ENCODE measurements at places on chromosomes 5 and 9.

DNA sequence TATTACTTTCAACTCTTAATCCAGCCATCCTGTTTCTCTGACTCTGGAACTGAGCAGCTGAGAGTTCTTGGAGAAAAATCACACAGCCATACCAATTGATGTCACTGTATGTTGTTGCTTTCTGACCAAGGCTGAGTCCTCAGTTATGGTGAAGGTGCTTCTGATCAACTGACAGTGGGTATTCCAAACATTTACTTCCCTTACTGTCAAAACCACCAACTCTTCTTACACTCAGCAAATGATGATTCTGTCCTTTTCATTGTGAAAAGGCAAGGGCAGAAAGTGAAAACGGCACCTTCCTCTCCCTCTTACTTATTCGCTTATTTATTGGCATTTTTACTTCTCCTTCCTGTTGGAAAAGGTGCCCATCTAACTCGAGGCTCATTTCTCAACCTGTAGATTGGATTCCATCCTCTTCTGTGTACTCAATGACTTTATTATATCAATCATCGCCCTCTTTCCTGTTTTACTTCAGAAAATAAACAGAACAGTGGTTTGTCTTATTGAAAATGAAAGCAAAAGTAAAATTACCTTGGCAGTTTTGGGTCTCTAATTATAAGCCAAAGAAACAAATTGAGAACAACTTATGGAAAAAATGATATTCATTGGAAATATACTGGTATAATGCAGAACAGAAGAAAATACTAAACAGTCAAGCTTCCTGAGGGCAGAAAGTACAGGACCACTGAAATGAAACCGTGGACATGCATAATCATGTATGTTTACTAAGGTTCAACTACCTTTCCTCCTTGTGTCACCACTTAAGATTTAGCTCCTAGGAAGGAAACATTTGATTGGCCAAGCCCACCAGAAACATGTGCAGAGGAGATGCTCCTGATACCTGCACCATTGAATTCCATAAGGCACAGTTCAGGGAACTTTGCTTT lies 104.5 kb upstream of the CHD1 start:
- DNase-seq, result no peak

DNA sequence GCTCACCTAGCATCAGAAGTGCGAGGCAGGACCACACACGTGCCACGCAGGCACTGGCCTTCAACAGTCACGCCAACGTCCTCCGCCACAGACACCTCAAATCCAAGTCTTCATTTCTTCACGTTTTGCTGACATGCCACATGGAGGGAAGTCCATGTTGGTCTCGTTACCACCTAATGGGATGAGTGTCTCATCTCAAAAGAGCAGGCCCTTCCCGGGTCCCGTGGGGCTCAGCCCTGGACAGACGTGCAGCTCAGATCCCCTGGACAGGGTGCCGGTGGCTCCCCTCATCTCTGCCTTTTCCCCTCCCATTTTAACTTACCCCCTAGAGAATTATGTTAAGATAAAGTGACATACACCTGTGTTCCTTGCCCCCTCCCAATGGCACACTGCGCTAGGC lies 76.8 kb downstream of the MRPL36 start:
- no peak for DNase-seq

GRCh38 chr5:145378226-145378625 lies 456.9 kb downstream of the PRELID2 start:
- DNase-seq, result no peak

GRCh38 chr9:68780380-68780712 lies 75.3 kb downstream of the PIP5K1B start:
- no peak for DNase-seq

DNA sequence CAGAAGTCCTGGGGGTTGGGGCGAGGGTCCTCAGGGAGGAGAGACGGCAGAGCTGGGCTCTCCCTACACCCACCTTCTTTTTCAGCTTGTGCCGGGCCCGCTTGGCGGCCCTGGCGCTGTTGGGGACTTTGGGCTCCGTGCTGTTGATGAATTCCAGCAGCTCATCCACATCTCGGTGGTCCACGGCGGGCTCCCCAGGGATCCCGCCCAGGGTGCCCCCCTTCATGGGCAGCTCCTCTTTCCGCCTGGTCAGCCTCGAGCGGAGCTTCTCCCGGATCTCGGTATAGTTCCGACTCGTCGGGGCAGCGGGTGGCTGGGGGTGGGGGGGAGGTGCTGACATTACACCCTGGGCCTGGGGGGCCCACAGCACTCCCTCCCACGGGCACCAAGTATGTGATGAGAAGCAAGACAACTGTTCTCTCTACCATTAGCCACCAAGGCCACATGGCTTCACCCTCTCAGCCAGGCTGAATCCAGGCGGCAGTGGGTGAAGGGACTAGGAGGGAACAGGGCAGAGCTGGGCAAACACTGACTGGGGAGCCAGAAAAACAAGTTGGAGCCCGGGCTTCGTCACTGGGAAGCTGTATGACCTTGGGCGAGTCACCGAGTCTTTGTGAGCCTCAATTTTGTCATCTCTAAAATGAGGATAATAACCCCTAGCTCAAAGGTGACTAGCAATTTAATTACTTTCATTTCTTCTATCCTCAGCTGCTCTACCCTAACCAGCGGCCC lies 14.6 kb upstream of the DDX41 start:
- DNase-seq, result no peak

- no peak for DNase-seq
Measured at GRCh38 chr9:124761710-124762109, 9.4 kb downstream of the NR6A1 start.

- no peak for DNase-seq
Measured at GRCh38 chr9:68507130-68507805, 33.4 kb downstream of the TMEM252 start.

GRCh38 chr5:96595300-96596090 lies 66.7 kb upstream of the CAST start:
- no peak for DNase-seq

GRCh38 chr5:135857630-135858311 lies 23.3 kb downstream of the SLC25A48 start:
- no peak for DNase-seq

DNA sequence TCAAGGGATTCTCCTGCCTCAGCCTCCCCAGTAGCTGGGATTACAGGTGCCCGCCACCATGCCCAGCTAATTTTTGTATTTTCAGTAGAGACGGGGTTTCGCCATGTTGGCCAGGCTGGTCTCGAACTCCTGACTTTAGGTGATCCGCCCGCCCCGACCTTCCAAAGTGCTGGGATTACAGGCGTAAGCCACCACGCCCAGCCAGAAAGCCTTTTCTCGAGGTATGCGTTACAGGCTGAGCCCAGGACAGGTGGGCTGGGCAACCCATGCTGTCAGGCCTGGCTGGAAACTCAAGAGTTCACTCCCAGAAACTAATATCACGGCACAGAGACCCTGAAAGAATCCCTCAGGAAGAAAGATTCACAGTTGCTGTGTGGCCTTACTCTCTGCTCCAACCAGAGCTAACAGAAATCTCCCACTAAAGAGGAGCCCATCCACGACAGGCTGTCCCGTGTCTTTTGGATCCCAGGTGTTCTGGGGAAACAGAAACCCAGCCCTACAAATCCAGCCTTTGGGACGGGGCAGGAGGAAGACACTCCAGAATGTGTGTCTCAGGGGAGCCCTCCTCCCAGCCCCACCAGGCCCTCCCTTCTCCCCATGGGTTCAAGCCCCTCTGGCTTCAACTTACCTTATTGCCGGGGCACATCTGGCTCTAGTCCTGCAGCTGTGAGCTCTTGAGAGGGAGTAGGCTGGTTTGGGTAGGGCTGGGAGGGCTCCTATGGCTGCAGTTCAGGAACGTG lies 400 bp downstream of the TIFAB start:
- DNase-seq, result no peak

DNA sequence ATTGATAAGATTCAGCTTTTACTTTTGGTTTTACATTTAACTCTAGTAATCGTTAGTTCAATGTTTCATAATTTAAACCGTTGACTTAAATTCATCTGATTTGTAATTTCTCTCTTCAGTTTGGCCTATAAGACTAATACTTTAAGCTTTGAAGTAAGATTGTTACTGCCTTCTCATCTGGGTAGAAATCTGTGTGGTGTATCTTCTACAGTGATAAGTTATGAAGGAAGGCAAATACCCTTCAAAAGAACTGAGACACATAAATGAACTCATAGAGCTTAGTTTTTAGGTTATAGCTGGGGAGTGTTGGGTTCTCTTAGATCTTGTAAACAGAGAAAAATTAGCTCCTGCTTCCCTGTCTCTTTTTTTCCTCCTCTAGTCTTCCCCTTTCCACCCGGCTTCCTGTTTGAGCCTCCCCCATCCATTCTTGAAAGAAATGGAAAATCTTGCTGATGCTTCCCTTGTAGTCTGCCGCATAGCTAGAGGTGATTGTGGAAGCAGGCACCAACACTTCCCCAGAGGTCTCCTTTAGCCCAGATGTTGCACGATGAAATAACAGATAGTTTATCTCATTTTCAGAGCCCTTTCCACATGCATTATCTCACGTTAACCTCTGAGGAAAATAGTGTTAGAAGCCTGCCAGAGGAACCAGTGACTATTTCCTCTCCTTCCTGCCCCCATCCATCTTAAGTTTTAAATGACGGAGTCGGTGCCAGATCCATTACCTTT lies 2.0 kb upstream of the F2RL2 start:
- DNase-seq, result no peak

- no peak for DNase-seq
Measured at GRCh38 chr5:177445052-177445916, 1.3 kb upstream of the PRR7 start.

DNA sequence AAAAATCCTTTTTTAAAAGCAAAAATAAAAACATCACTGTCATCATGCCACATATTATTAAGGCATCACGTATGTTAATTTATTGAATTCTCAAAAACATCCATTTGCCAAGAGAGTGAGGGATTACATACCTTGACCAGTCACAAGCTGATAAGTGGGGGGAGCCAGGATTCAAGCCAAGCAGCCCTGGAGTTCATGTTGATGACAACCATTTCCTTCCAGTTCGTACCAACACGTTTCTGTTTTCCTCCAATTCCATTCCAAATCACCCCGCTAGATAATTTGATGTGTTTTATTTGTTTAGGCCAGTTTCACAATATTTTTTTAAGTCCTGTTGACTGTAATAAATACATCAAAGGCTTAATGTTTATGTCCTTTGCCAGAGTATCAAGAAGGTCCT lies 53.0 kb downstream of the SLC1A3 start:
- no peak for DNase-seq

DNA sequence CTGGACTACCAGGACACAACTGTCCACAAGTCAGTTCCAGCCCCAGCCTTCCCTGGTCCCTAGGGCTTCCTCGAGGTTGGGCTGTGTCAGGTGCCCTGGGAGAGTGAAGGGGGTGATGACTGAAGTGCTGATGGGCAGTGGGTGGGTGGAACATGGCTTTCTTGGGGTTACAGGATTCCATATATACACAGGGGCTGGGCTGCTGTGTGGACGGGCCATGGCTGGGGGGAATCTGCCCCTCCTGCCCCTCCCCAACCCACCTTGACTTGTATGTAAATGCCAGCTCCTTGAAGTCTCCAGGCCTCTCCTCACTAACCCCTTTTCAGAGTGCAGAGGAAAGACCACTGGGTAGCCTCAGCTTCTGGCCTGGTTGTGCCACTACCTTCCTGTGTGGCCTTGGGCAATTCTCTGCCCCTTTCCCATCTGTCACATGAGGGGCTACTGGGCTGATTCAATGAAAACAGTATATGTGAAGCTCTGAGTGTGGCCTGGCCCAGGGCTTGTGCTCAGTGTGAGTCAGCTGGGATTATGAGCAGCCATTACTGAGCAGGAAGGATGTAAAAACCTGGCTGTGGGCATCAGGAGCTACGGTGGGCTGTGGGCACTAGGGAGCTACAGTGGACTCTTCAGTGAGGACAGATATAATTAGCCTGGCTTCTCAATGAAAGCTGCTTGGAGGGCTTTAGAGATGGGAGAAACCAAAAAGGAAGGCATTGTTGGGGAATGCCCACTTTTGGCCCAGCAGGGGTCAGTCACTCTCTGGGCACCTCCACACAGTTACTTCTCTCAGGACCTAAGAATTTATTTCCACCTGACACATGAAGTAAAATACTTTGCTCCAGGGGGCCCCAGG lies 23.3 kb downstream of the PITX1 start:
- no peak for DNase-seq

DNA sequence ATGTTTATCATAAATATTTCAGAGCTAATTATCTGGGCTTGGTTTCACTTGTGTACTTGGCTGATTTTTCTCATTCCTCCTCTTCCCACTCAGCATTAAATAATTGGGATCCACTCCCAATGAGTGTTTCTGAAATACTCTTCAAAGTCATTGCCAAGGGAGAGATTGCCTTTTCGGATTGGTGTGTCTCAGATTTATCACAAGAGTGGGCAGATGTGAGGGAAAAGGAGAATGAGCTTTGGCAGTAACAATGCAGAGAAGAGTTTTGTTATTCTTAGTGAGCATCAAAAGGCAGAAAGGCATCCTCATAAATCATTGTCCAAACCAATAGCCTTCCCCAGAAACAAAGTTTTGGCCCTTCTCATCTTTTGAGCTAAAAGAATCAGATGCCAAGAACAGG lies 79.2 kb downstream of the SEMA5A start:
- DNase-seq, result no peak

GRCh38 chr9:123571240-123571639 lies 215.2 kb downstream of the CRB2 start:
- DNase-seq, result no peak
